ENCODE measurements at places on chromosomes 11 and 22. TPM values are rescaled to one million over a fixed set of nuclear protein-coding genes. Genes with fewer than 3 reads are reported as not detected.

- DNase-seq = no peak
Observed at GRCh38 chr11:69358398-69359020, 64.6 kb downstream of the MYEOV start.

- DNase-seq = no peak
Observed at GRCh38 chr22:37277384-37277783, 4.9 kb upstream of the CYTH4 start.

DNA sequence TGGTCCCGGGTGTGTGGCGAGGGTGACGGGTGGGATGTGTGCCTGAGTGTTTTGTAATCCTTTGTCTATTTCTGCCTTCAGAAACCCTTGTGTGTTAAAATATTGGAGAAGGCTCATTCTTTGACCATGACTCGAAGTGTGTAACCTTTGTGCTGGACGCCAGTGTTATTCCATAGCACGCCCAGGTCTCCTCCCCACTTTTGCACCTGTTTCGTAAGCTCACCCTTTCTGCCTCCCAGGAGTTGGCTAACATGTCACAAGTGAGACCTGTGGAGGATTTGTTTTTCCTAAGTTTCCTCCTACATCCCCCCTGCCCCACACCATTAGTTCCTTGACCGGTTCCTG, 382 bp downstream of the C11orf54 start:
- no peak for DNase-seq

GRCh38 chr11:44561275-44561805, 4.1 kb upstream of the CD82 start:
- peak; percentile 37 for DNase-seq

DNA sequence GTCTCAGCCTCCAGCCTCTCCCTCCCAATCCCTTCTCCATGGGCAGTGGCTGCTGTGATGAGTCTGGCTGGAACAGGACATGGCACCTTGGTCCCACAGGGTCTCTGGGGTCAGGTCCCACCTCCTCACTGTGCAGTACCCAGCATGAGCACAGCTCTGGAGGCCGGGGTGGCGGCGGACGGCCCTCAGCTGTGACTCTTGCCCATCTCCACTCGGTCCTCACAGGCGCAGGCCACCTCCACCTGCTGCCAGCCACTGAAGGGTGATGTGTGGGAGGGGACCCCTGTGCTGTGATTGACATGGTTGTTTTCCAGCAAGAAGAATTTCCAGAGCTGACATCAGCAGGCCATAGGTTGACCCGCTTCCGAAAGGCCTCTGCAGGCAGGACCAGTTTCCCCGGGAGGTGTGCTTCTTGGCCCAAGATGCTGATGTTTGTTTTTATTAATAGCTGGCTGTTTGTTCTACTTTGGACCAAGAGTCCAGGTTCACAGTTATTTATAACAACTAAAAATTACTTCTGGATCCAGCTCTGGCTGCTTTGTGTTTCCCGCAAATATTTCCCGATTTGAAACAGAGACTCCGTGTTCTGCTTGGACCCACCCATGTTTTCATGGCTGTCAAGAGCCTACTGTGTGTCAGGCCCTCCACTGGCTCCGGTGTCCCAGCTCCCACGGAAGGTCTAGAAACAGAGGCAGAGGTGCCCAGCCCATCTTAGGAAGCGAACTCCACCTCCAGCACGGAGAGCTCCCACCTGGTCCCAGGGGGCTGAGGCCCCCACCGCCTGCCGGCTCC, 45.7 kb downstream of the SCUBE1 start:
- DNase-seq = no peak

GRCh38 chr22:38028344-38029130, 28.7 kb upstream of the PICK1 start:
- no peak for DNase-seq

DNA sequence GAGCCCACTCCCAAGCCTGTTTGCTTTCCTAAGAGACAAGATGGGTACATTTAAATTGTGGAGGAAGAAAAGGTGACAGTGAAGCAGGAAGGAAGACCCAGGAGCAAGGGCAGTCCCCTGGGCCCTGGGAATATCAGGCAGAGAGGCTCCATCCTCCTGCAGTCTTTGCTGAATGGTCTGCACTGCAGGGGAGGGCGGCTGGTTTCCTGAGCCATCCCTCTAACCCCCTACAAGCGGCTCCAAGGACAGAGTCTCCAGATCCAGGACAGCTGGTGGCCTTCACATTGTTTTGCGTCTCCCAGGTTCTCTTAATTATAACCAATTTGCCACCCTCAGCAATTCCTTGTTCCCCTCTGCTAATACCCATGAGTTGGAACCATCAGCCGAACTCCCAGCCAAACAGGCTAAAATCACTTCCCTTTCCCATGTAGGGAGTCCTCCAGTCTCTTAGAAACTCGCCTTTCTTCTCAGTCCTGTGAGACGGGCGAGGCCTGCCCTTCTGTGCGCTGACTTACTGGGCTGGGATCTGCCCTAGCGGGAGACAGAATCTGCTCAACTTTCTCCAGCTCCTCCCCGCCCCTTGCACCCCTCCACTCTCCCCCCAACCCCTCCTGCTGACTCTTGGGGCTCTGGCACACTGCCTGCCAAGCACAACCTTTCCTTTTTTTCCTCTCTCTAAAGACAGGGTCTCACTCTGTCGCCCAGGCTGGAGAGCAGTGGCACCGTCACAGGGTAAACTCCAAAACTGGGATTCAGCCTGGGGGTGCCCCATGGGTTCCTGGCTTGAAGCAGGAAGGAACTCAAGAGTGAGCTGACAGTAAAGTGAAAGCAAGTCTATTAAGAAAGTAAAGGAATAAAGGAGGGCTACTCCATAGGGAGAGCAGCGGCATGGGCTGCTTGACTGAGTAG, 53.4 kb upstream of the EMID1 start:
- no peak for DNase-seq

DNA sequence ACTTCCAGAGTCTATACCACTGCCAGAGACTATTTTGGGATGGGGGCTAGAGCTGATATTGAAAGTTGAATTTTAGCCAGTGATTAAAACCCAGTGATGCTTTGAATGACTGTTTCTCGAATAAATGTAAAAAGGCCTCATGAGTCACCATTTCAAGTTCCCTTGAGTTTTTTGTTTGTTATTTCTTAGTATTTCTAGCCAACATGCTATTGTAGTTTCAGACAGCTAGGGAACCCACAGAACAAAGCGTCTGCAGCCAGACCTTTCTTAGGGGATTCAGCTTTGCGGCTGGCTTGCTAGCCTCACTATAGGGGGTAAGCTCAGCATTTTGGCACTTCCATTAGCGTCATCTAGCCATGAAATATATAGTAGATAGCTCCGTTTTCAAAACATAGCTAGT, 66.5 kb downstream of the DBX1 start:
- no peak for DNase-seq

DNA sequence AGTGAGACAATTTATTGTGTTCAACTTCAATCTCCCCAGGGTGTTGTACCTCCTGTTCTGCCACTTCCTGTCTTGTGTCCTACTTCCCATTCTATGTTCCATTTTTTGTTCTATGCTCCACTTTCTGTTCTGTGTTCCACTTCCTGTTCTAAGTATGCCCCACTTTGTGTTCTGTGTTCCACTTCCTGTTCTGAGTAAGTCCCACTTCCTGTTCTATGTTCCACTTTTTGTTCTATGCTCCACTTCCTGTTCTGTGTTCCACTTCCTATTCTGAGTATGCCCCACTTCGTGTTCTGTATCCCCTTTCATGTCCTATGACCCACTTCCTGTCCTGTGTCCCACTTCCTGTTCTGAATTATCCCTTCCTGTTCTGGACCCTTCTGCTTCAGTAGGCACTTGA, 732.7 kb downstream of the TBC1D22A start:
- no peak for DNase-seq

DNA sequence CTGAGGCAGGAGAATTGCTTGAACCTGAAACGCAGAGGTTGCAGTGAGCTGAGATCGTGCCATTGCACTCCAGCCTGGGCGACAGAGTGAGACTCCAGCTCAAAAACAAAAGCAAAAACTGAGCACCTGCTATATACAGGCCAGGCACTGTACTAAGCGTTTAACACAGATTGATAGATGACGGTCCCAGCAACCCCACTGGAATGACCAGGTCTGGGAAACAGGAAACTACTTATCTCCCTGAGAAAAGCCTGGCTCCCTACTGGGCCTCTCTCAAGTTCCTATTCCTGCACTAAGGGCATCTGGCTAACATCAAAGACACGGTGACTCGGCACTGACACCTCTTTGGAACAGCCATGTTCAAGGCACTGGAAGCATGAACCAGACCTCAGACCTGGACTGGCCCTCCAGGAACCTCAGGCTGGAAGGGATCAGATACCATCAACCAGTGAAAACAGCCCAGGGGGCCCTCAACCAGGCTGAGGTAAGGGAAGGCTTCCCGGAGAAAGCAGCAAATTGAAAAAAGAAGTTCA, 16.6 kb downstream of the ARAP1 start:
- peak; percentile 69 for DNase-seq

DNA sequence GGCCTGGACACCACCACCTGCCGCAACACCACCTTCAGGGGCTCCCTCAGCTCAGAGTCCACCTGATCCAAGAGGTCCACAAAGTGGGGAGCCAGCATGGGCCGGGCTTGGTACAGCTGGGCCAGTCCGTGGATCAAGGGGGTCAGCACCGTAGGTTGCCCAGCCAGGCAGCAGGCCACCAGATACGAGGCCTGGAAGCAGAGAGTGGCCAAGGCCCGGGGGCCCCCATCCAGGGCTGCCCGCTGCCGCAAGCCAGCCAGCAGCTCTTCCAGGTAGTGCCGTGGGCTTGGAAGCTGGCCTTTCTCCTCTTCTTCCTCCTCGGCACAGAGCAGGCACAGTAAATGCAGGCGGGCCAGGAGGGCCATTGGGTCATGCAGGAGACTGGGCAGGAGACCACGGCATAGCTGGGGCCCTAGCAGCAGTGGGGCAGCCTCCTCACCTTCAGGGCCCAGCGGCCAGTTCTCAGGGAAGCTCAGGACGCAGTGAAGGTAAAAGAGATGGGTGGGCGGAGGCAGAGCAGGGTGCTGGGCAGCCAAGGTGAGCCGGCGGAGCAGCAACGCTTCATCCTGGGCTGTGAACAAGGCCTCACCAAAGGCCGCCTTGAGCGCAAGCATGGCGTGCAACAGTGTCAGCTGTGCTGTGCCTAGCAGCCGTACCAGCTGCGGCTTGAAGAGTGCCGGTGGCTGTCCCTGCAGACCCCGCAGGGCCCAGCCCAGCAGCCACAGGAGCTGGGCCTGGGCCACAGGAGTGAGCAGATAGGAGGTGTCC, 1.7 kb downstream of the AP5B1 start:
- no peak for DNase-seq

GRCh38 chr22:48919187-48919590, 908.5 kb downstream of the BRD1 start:
- no peak for DNase-seq

GRCh38 chr11:70066628-70067027, 11.5 kb upstream of the ANO1 start:
- no peak for DNase-seq

- no peak for DNase-seq
Observed at GRCh38 chr11:116955949-116956348, 118.5 kb upstream of the APOA1 start.

DNA sequence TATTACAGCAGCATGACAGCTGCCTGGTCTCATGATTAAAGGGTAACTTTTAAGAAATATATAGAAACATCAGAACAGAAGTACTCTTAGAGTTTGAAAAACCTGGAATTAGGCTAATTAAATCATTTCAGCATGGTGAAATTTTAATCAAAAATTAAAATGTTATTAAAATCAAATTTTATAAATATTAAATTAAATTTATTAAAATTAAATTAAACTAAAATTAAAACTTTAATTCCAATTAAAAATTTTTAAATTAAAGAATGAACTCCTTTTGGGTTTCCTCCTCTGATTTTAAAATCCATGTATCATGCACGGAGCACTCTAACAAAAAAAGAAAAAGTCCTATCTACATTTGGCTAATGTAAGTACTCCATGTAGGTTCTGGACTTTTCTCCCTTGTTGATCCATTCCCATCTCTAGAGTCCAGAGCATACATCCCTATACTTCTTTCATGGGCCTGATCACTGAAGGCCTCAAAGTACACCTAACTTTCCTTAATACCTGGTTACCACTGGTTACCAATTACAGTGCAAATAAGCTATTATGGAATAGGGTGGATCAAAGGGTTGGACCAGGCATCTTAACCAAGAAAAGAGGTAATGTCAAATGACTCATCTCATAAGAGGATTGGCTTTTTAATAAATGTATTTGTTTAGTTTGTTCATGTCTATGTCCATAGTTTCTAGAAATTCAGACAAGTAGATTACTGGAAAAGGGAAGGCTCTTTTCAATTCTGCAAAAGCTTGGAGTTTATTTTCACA, 48.4 kb upstream of the MUC15 start:
- DNase-seq = no peak

DNA sequence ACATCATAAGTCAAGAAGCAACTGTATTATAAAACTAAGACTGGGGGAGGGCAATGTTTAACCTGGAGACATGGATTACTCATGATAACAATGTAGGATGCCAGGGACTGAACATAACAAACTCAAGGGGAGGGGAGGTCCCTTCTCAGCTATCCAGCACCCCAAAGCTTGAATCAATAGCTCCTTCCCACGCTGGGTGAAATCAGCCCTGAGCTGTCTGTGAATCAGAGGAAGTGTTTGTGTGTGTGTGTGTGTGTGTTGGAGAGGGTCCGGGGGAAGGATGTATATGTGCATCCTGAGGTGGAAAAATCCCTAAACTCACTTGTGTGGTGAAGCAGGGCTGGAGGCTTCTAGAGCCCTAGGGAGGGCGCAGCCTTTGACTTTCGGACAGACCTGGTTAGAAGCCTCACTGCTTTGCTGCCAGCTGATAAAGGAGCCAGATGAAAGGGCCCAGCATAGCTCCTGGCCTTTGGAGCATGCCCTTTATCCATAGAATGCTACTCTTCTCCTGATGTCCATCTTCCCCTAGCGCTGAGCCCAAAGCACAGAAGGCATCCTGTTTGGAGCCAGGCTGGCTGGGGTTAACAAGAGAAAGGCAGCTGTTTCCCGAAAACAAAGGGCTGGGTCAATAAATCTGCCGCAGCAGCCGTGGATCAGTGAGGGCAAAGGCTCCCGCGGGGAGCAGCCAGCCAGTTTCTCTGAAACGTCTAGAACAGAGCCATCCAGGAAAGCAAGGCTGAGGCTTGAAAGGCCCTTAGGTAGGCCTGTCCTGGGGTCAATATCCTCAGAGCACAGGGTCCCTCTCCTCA, 35.8 kb downstream of the TNKS1BP1 start:
- peak; percentile 69 for DNase-seq

GRCh38 chr11:57512646-57513451, 2.7 kb downstream of the SLC43A1 start:
- no peak for DNase-seq

- DNase-seq = no peak
Observed at GRCh38 chr22:49922484-49922883, 4.0 kb downstream of the CRELD2 start.

- DNase-seq = peak; percentile 44
Observed at GRCh38 chr11:124799348-124800225, 619 bp downstream of the MSANTD2 start.

The LDHAL6A gene
- not detected for total RNA-seq

The WBP2NL gene
- 20.9 TPM for total RNA-seq

The MYBPC3 gene
- not detected for total RNA-seq

The RGL4 gene
- total RNA-seq = not detected

The PHOX2A gene
- total RNA-seq = not detected

The KDM4D gene
- 0.89 TPM for total RNA-seq

The DRD4 gene
- not detected for total RNA-seq

The SOX10 gene
- total RNA-seq = not detected

The CD248 gene
- total RNA-seq = not detected

All from MG63 (cell line).